Activated CD4-positive, alpha-beta T cell treated with anti-CD3 and anti-CD28 coated beads, Interleukin-2, amount 10 ng/mL, durations not matched to agents 7 days and 5 days (primary cell): ENCODE measurements at places on chromosomes 11 and 22. TPM values are rescaled to one million over a fixed set of nuclear protein-coding genes. Genes with fewer than 3 reads are reported as not detected.

GRCh38 chr11:108128772-108129171 is 7.4 kb downstream of the ACAT1 start:
- H3K27ac ChIP-seq: peak overlapping the region; percentile 67
- H3K4me3 ChIP-seq: no peak overlapping the region
- DNase-seq: no peak

GRCh38 chr22:26362471-26362870 is 66.6 kb upstream of the ASPHD2 start:
- DNase-seq: no peak

Gene MRGPRX3
- total RNA-seq: not detected

DNA sequence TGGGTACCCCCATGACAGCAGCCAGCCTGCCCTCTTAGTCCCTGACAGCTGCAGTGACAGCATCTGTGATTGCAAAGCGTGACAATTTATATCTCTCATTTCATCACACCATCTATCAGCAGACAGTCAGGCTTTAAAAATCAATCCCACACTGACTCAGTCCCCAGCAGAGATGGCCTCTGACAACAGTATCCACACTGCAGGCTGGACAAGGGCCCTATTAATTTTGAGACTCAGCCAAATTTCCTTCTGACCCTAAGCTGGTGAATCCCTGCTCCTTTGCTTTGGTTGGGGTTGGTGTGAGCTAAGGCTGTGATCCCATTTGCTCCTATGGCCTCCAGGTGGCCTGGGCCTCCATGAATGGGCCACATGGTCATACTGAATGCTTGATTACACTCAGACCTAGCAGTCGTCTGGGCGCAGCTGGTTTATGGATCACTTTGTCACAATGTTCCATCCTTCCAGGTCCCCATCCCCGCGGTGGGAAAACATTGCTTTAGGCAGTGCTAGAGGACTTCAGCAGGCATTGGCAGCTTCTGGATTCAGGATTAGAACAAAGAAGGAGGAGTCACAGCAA is 68.2 kb upstream of the B3GAT1 start:
- peaks cover 7% of the 10 kb centered on the region for H3K27me3 ChIP-seq
- H3K36me3 ChIP-seq: no peaks in the 10 kb centered on the region
- H3K27ac ChIP-seq: no peak overlapping the region

- no peaks in the 10 kb centered on the region for H3K36me3 ChIP-seq
- peaks cover 7% of the 10 kb centered on the region for H3K4me1 ChIP-seq
- DNase-seq: peak; percentile 29
- H3K27me3 ChIP-seq: peaks cover 14% of the 10 kb centered on the region
- no peak overlapping the region for H3K4me3 ChIP-seq
Measured at GRCh38 chr11:13183094-13183825, 94.3 kb upstream of the BMAL1 start.

DNA sequence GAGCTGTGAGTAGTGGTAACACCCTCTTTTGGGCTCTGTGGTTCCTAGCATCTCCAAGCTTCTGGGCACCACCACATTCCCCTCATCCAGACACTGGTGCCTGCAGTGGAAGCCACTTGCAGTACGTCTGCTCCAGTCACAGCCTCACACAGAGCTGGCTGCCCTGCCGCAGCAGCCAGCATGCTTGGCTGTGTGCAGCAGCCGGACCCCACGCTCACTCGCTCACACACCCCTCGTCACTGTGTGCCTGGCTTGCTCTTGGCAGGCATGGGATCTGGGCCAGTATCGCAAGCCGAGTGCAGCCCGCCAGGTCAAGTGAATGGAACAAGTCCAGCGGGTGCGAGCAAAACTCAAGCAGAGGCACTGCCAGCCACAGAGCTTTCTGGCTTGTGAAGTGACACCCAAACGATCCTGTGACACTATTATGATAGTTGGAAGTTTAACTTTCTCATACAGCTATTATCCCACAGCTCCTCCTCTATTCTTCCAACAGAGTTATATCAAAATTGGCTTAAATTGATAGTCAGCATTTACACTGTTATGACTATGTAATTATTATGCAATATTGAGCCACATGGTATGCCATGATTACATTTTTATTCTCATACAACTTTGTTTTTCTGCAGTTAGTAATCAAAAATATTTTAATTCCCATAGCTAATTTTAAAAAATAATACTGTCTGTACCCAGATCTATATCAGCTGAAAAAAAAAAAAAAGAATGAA is 89.0 kb downstream of the CCDC73 start:
- H3K4me3 ChIP-seq: no peak overlapping the region
- H3K4me1 ChIP-seq: no peaks in the 10 kb centered on the region
- H3K27me3 ChIP-seq: peaks cover 15% of the 10 kb centered on the region
- no peaks in the 10 kb centered on the region for H3K36me3 ChIP-seq

GRCh38 chr11:18259259-18259658 is 6.8 kb upstream of the SAA1 start:
- H3K4me3 ChIP-seq: no peak overlapping the region
- peaks cover 18% of the 10 kb centered on the region for H3K27me3 ChIP-seq
- peaks cover 6% of the 10 kb centered on the region for H3K4me1 ChIP-seq
- no peaks in the 10 kb centered on the region for H3K36me3 ChIP-seq

Gene GLB1L2
- 2.4 TPM for total RNA-seq

GRCh38 chr11:131637469-131638175 is 267.2 kb downstream of the NTM start:
- no peaks in the 10 kb centered on the region for H3K36me3 ChIP-seq
- DNase-seq: no peak
- no peaks in the 10 kb centered on the region for H3K4me1 ChIP-seq
- H3K27ac ChIP-seq: no peak overlapping the region
